ENCODE measurements at places on chromosomes 13 and 19.
A peak's percentile ranks its signal among the peaks of the same experiment; 100 is the strongest.

DNA sequence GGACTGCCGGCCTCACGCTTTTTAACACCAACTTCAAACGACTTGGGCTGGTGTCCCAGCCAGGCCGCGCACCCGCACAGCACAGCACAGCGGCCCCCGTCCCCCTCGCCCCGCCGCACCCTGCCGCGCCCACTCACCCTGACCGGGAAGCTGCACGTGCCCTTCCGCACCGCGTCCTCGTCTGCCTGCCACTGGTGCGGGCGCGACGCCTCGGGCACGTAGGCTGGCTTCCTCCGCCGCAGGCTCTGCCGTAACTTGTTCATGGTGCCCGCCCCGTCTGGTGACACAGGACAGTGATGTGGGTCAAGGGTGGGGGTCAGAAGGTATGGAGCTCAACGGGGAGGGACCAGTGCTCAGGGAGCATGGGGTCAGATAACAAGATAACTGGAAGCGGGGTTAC lies 6.2 kb downstream of the NUMBL start:
- DNase-seq: no peak

DNA sequence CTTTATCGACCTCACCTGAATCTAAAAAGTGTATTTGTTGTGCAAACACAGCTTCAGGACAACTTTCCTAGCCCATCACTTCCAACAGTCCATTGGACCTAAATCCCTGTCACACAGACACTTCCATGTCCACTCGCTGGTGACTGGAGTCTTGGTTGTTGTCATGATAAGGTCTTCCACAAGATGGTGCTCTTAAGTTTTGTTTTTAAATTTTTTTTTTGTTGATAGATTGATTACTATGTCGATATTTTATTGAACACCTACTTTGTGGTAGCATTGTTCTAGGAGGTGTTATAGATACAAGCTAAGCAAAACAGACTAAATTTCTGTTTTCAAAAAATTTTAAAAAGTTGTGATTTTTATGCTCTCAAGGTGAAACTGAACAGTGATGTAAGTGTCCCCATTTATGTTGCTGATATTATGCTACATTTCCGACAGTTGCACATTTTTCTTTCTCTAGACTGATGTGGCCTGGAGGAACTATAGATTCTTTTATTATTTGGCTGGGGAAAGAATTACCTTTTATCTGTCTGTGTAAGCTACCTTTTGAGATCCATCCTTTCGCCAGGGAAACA lies 8.1 kb upstream of the ERICH6B start:
- DNase-seq: no peak

- peak; percentile 23 for DNase-seq
Observed at GRCh38 chr13:76641056-76641455, 245.1 kb downstream of the KCTD12 start.

GRCh38 chr19:12994701-12995595 lies at the start of gene NFIX:
Gene NFIX (plus strand): TSS chr19:12995475. CDS start chr19:12995838, 363 bp downstream.
- DNase-seq: no peak

DNA sequence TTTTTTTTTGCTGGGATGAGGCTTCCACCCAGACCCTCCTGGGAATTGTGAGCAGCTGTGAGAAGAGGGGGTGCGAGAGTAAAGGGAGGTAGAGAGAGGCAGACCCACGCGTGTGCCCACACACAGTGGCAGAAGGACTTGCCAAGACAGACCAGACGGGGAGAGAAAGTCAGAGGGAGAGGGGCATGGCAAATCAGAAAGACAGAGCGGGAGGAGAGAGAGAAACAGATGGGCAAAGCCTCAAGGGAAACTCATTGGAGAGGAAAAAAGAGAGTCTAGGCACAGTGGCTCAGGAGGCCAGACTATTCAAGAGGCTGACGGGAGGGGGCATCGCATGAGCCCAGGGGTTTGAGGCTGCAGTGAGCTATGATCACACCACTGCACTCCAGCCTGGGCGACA lies 17.0 kb downstream of the CATSPERG start:
- no peak for DNase-seq

GRCh38 chr13:19607523-19608078 lies 25.9 kb upstream of the MPHOSPH8 start:
- no peak for DNase-seq

Measured in non-pigmented ciliary epithelial cell (primary cell).